GM12891 (cell line): ENCODE measurements at places on chromosomes 12 and 14.

- no peak for DNase-seq
These were observed 18.3 kb downstream of the SLC17A8 start for GRCh38 chr12:100375038-100375735.

GRCh38 chr12:128459067-128459466 lies 192.1 kb downstream of the TMEM132C start:
- no peak for DNase-seq

- DNase-seq = no peak
These were observed 466.5 kb downstream of the PRKD1 start for GRCh38 chr14:29461101-29461500.

- DNase-seq = no peak
These were observed 17.1 kb upstream of the ATXN2 start for GRCh38 chr12:111616177-111616623.

- no peak for DNase-seq
These were observed 39.2 kb upstream of the PLXNC1 start for GRCh38 chr12:94109160-94109559.

DNA sequence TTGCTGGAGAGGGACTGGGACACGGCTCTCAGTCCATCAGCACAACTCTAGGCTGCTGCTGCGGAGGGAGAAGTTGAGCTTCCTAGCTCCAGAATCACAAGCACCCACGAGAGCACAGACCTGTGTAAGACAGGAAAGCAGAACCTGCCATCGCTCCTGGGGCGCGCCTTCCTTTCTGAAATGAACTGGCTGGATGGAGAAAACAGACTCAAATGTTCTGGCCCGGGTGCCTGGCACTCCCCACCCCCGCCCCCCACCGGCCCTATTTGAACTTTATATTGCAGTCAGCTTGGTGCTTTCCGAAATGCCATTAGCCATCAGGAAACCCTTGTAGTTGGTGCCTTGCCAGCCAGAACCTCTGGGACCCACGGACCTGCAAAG lies 23.8 kb downstream of the MVK start:
- no peak for DNase-seq
